ENCODE measurements at places on chromosomes 2 and 18. TPM values are rescaled to one million over a fixed set of nuclear protein-coding genes. Genes with fewer than 3 reads are reported as not detected.

DNA sequence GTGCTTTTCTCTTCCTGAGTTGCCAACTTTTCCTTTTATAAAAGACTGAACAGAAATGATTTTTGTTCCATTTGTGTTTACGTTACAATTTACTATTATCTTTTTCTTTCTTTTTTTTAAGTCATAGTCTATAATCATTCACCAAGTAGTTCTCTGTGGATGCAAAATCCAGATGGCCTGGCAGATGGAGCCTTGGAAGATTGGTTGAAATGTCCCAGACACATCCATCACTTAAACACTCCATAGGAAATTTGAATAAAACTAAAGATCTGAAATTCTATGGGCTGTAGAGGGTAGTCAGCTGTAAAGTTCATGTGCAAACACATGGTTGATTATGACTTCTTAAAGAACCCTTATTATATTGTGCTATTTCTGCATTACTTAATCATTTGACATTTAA lies 164.8 kb upstream of the DOCK10 start:
- no peak overlapping the region for H3K4me3 ChIP-seq
- H3K27me3 ChIP-seq: peaks cover 10% of the 10 kb centered on the region
- peaks cover 1% of the 10 kb centered on the region for H3K36me3 ChIP-seq
- DNase-seq: no peak
- no peak overlapping the region for H3K27ac ChIP-seq

- peaks cover 42% of the 10 kb centered on the region for H3K36me3 ChIP-seq
- no peak overlapping the region for H3K27ac ChIP-seq
- DNase-seq: no peak
- no peak overlapping the region for H3K4me3 ChIP-seq
- H3K27me3 ChIP-seq: no peaks in the 10 kb centered on the region
Measured at GRCh38 chr2:143558665-143559064, 429.4 kb downstream of the ARHGAP15 start.

GRCh38 chr2:108829578-108830310 lies 43.2 kb downstream of the CCDC138 start:
- H3K4me1 ChIP-seq: peaks cover 7% of the 10 kb centered on the region
- peaks cover 11% of the 10 kb centered on the region for H3K36me3 ChIP-seq
- no peaks in the 10 kb centered on the region for H3K27me3 ChIP-seq

GRCh38 chr2:62587592-62587991 lies 81.6 kb upstream of the TMEM17 start:
- H3K27me3 ChIP-seq: peaks cover 6% of the 10 kb centered on the region
- no peak for DNase-seq
- H3K4me1 ChIP-seq: no peaks in the 10 kb centered on the region
- no peaks in the 10 kb centered on the region for H3K36me3 ChIP-seq
- H3K27ac ChIP-seq: no peak overlapping the region
- no peak overlapping the region for H3K4me3 ChIP-seq

DNA sequence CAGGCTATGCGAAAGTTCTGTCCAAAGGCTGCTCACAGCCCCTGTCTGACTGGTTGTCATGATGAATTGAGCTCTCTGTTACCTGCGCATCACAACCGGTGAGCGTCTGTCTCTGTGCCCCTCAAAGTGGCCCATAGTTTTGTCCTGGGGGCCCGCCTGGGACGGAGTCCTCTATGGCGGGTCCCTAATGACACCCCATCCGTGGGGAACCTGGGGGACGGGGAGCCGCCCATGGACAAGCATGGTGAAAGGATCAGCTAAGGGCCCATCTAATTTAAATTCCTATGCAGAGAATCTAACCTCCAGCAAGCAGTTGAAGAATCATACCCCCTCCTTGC lies 473 bp downstream of the ELMOD3 start:
- peak overlapping the region; percentile 95 for H3K27ac ChIP-seq
- peaks cover 32% of the 10 kb centered on the region for H3K4me1 ChIP-seq
- peak overlapping the region; percentile 96 for H3K4me3 ChIP-seq
- peaks cover 11% of the 10 kb centered on the region for H3K36me3 ChIP-seq
- no peak for DNase-seq

The ACAA2 gene
- 76.3 TPM for total RNA-seq

- no peak for DNase-seq
- H3K4me1 ChIP-seq: no peaks in the 10 kb centered on the region
- no peaks in the 10 kb centered on the region for H3K36me3 ChIP-seq
- H3K27me3 ChIP-seq: peaks cover 6% of the 10 kb centered on the region
- H3K4me3 ChIP-seq: no peak overlapping the region
- no peak overlapping the region for H3K27ac ChIP-seq
Measured at GRCh38 chr2:72051204-72051603, 96.5 kb downstream of the CYP26B1 start.

DNA sequence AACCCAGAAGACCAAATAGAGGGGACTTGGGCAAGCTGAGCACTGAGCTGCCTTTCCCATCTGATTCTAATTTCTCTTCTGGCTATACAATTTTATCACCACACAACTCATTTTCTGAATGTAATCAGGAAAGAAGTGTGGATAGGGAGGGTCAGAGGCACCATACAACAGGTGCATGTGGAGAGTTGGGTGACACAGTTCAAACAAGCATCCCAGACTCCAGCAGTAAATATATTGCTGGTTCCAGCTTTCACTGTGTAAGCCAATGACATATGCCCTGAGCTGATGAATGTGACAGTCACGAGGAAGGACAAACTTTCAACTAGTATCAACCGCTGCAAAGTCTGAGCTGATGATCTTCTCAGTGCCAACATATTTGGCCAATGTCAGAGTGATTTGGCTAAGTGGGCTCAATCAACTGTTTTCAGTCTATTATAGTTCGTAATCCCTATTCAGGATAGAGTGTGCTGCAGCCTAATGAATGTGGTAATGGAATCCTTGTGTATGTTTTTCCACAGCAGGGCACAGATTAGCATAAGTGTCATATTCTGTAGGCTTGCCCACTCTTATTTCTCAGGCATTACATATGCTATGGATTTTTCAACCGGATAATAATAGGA lies 109.9 kb upstream of the MEIS1 start:
- H3K4me1 ChIP-seq: no peaks in the 10 kb centered on the region
- no peaks in the 10 kb centered on the region for H3K27me3 ChIP-seq
- no peak for DNase-seq
- no peaks in the 10 kb centered on the region for H3K36me3 ChIP-seq
- H3K4me3 ChIP-seq: no peak overlapping the region

The HOXD10 gene
- not detected for total RNA-seq

The LINC00305 gene
- total RNA-seq: not detected

- peaks cover 9% of the 10 kb centered on the region for H3K36me3 ChIP-seq
- H3K4me3 ChIP-seq: no peak overlapping the region
- no peak for DNase-seq
- no peaks in the 10 kb centered on the region for H3K27me3 ChIP-seq
- no peaks in the 10 kb centered on the region for H3K4me1 ChIP-seq
- no peak overlapping the region for H3K27ac ChIP-seq
Measured at GRCh38 chr2:10188211-10188610, 65.7 kb downstream of the RRM2 start.

The TMEM200C gene
- total RNA-seq: not detected

DNA sequence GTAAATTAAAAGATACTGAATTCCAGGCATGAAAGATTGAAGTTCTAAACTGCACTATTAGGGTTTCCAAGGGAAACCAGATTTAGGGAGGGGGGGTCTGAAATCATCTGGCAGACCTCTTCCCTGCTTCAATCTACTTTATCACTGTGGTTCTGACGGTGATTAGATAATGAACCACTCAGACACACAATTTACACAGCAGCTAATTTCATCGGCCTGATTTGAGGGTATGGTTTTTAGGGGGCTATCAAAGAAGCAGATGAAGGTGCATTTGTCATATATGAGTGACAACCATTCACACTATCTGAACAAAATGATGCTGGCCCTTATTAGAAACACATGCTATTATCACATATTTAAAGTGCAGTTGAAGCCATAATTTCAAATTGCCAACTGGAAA lies 106.0 kb downstream of the OLA1 start:
- H3K4me3 ChIP-seq: no peak overlapping the region
- H3K27ac ChIP-seq: no peak overlapping the region
- H3K27me3 ChIP-seq: no peaks in the 10 kb centered on the region
- no peaks in the 10 kb centered on the region for H3K4me1 ChIP-seq

DNA sequence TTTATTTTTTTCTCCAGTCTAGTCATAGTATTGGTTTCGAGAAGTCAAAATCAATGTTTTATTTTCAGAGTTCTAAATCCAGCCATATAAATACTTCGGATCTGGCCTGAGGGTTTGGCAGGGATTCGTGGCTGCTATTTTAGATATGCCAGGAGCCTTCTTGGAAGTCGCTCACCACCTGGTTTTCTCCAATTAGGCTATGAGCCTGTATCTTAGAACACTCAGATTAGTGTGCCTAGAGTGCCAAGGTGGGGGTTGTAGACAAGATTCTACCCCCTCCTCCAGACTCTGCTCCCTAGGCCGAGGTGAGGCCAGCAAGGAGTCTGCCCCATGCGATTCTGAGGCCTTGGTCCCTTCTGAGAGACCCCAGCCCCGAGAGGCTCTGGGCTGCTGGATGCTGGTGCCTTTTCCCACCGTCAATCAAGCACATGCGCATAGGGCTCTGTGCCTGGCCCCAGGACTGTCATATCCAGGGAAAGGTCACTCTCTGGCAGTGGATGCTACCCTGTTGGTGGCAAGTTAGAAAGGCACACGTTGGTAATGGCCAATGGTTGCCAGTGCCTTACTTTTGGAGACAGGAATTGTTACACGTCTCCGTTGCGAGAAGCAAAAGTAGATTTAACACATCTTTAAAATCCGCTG lies 197.1 kb downstream of the AGAP1 start:
- no peaks in the 10 kb centered on the region for H3K36me3 ChIP-seq
- H3K27me3 ChIP-seq: no peaks in the 10 kb centered on the region
- H3K4me3 ChIP-seq: no peak overlapping the region
- H3K27ac ChIP-seq: no peak overlapping the region
- H3K4me1 ChIP-seq: no peaks in the 10 kb centered on the region

The NBAS gene
- 34.1 TPM for total RNA-seq
